ENCODE measurements at places on chromosomes 5 and 9. TPM values are rescaled to one million over a fixed set of nuclear protein-coding genes. Genes with fewer than 3 reads are reported as not detected.

Gene C9orf153
- total RNA-seq, result 0.33 TPM

Gene TSC1
- 33.5 TPM for total RNA-seq

Gene PRR16
- not detected for total RNA-seq

DNA sequence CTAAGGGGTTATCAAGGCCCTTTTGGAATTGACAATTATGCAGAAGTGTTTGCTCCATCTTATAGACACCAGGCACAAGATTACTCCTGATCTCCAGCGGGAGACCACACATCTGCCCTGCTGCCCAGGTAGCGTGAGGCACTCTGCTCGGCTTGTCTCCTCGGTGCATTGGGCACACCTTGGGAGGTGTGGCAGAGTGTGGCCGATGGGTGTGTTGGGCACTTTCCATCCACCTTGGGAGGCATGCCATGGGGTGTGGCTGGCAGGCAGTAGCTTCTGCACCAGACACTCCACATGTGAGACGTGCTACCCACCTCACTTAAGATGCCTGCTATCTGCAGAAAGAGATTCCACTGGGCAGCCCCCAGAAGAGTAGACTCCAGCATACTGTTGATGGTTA lies 54.1 kb downstream of the GADD45G start:
- DNase-seq, result no peak
- peaks cover 51% of the 10 kb centered on the region for H3K4me1 ChIP-seq
- H3K36me3 ChIP-seq, result no peaks in the 10 kb centered on the region
- H3K4me3 ChIP-seq, result no peak overlapping the region
- no peak overlapping the region for H3K27ac ChIP-seq
- H3K27me3 ChIP-seq, result peaks cover 11% of the 10 kb centered on the region

DNA sequence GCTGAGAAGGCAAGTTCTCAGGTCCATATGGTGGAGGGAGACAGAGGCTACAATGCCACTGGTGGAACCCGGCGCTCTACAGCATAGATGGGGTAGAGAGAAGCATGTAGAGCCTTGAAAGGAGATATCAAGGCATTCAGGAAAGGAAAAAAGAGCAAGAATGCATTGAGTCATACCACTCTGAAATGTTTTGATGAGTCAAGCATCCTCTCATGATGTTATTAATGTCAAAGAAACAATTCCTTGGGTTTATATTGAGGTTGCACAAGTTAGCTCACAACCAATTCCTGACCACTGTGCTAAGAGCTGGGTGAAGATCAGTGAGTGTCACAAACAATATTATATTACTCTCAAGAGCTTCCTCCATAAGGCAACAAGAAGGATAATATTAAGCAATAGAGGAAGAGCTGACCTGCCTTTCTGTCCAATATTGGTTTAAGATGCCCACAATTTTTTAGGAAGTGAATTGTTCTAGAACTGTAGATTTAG lies 178.0 kb downstream of the RFK start:
- peaks cover 3% of the 10 kb centered on the region for H3K4me1 ChIP-seq
- peaks cover 1% of the 10 kb centered on the region for H3K27me3 ChIP-seq

GRCh38 chr5:20655211-20655610 lies 667.2 kb upstream of the CDH18 start:
- H3K27me3 ChIP-seq, result no peaks in the 10 kb centered on the region
- no peaks in the 10 kb centered on the region for H3K4me1 ChIP-seq
- H3K4me3 ChIP-seq, result no peak overlapping the region
- no peaks in the 10 kb centered on the region for H3K36me3 ChIP-seq
- no peak for DNase-seq
- no peak overlapping the region for H3K27ac ChIP-seq

DNA sequence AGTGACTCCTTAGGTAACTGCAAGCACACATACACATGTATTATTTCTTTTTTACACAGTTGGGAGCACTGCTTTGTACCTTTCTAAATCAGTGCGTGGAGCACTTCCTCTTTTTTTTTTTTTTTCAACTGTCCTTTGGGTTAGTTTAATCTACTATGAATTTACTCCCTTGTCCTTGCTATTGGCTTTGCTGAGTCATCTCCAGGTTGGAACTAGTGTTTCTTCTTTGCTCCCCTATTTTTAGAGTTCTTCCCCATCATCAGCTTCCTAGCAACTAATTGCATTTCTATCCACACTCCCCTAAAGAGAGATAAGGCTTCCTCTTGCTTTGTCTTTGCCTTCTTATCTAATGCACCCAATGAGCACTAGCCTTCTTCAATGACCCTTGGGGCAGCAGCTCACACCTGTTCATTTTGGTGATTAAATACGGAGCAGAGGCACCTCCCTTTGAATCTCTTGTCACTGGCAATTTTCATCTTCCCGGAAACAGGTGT lies 24.3 kb downstream of the S100Z start:
- no peak overlapping the region for H3K27ac ChIP-seq
- no peak overlapping the region for H3K4me3 ChIP-seq
- DNase-seq, result no peak
- no peaks in the 10 kb centered on the region for H3K27me3 ChIP-seq

GRCh38 chr5:110045158-110045557 lies 355.4 kb downstream of the MAN2A1 start:
- no peak for DNase-seq
- peaks cover 5% of the 10 kb centered on the region for H3K4me1 ChIP-seq
- H3K36me3 ChIP-seq, result peaks cover 4% of the 10 kb centered on the region
- no peak overlapping the region for H3K4me3 ChIP-seq

- H3K4me3 ChIP-seq, result no peak overlapping the region
- H3K27me3 ChIP-seq, result peaks cover 16% of the 10 kb centered on the region
- H3K4me1 ChIP-seq, result peaks cover 10% of the 10 kb centered on the region
- H3K27ac ChIP-seq, result no peak overlapping the region
Measured at GRCh38 chr9:97562542-97562941, 61.1 kb downstream of the TMOD1 start.
